ENCODE measurements at places on chromosomes 11 and 22. TPM values are rescaled to one million over a fixed set of nuclear protein-coding genes. Genes with fewer than 3 reads are reported as not detected.

MPZL3 gene
- 2.4 TPM for total RNA-seq

SYTL2 gene
- 14.3 TPM for total RNA-seq

FXYD6 gene
- 21.5 TPM for total RNA-seq

PKNOX2 gene
- total RNA-seq, result 0.19 TPM

OR4C16 gene
- total RNA-seq, result not detected

MOV10L1 gene
- total RNA-seq, result 2.5 TPM

PKP3 gene
- total RNA-seq, result 0.96 TPM

OR51B5 gene
- 0.46 TPM for total RNA-seq

LRRC4C gene
- 0.38 TPM for total RNA-seq
